Neural crest cell (in vitro differentiated cells): ENCODE measurements at places on chromosomes 6 and 20. TPM values are rescaled to one million over a fixed set of nuclear protein-coding genes. Genes with fewer than 3 reads are reported as not detected.
A peak's percentile ranks its signal among the peaks of the same experiment; 100 is the strongest.

GRCh38 chr6:135701426-135701825 lies 150.1 kb upstream of the PDE7B start:
- H3K27ac ChIP-seq = no peak overlapping the region

Gene LINC00237
- total RNA-seq = not detected in 2 replicates

- peaks cover 30% of the 10 kb centered on the region for H3K4me1 ChIP-seq
- H3K36me3 ChIP-seq = peaks cover 5% of the 10 kb centered on the region
- H3K27me3 ChIP-seq = no peaks in the 10 kb centered on the region
These were observed 797 bp downstream of the SMIM13 start for GRCh38 chr6:11094411-11094851.

Gene TGM3
- 0.23 and 0.43 TPM in 2 replicates for total RNA-seq

Gene GSTA2
- not detected in 2 replicates for total RNA-seq

GRCh38 chr20:57860576-57860975 lies 150.8 kb upstream of the PMEPA1 start:
- H3K4me3 ChIP-seq = no peak overlapping the region
- H3K36me3 ChIP-seq = no peaks in the 10 kb centered on the region
- no peak for DNase-seq
- H3K4me1 ChIP-seq = no peaks in the 10 kb centered on the region

Gene TRDN
- not detected in 2 replicates for total RNA-seq

- no peak for DNase-seq
- no peaks in the 10 kb centered on the region for H3K27me3 ChIP-seq
- no peak overlapping the region for H3K27ac ChIP-seq
- H3K36me3 ChIP-seq = no peaks in the 10 kb centered on the region
These were observed 41.5 kb upstream of the GFOD1 start for GRCh38 chr6:13528777-13529343.

GRCh38 chr6:166907373-166907841 lies 48.9 kb downstream of the RNASET2 start:
- no peaks in the 10 kb centered on the region for H3K36me3 ChIP-seq
- no peak for DNase-seq
- H3K4me1 ChIP-seq = peaks cover 33% of the 10 kb centered on the region
- H3K4me3 ChIP-seq = no peak overlapping the region

DNA sequence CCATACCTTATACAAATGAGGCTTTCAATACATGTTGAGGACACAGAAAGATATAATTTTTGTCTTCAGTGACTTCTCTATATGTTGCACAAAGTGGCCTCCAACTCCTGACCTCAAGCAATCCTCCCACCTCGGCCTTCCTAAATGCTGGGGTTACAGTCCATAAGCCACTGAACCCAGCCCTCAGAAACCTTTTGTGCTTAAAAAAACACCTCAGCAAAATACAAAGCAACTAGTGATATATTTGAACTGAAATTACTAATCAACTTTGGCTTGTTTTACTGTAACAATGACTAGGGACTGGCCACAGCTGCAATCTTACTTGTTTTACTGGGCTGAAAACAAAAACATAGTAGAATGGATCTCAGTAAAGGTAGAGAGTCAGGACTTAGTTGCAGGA lies 3.2 kb upstream of the ZNF184 start:
- H3K4me1 ChIP-seq = peaks cover 18% of the 10 kb centered on the region
- no peak for DNase-seq
- H3K27ac ChIP-seq = no peak overlapping the region
- H3K36me3 ChIP-seq = peaks cover 7% of the 10 kb centered on the region

Gene WDR27
- 102 and 103 TPM in 2 replicates for total RNA-seq

- H3K4me1 ChIP-seq = peaks cover 40% of the 10 kb centered on the region
- H3K36me3 ChIP-seq = no peaks in the 10 kb centered on the region
- DNase-seq = no peak
- peak overlapping the region; percentile 11 for H3K4me3 ChIP-seq
These were observed 3.1 kb upstream of the OSBPL2 start for GRCh38 chr20:62235001-62235776.

Gene MEI4
- total RNA-seq = 0.44 and 0.64 TPM in 2 replicates

DNA sequence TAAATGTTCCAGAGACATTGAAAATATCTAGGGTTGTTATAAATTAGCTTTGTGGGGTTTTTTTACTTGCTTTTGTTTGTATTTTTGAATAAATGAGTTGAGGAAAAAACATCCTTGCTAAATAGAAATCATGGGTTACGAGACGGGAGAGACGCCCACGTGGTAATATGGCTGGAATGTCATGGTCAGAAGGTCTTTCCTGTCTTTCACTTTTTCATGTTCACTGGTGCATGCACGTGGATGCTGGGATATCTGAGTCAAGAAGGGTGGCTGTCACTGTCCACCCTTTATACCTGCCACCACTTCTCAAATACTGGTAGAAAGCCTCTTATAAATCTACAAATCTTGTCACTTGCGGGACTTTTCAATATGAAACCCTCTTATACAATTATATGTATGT lies 258.7 kb upstream of the AGPAT4 start:
- no peak overlapping the region for H3K27ac ChIP-seq
- DNase-seq = no peak
- no peaks in the 10 kb centered on the region for H3K27me3 ChIP-seq
- peaks cover 15% of the 10 kb centered on the region for H3K4me1 ChIP-seq

- H3K4me1 ChIP-seq = no peaks in the 10 kb centered on the region
- no peak overlapping the region for H3K27ac ChIP-seq
- H3K4me3 ChIP-seq = no peak overlapping the region
- DNase-seq = no peak
- H3K27me3 ChIP-seq = peaks cover 5% of the 10 kb centered on the region
These were observed 55.4 kb downstream of the VEGFA start for GRCh38 chr6:43825187-43826115.

DNA sequence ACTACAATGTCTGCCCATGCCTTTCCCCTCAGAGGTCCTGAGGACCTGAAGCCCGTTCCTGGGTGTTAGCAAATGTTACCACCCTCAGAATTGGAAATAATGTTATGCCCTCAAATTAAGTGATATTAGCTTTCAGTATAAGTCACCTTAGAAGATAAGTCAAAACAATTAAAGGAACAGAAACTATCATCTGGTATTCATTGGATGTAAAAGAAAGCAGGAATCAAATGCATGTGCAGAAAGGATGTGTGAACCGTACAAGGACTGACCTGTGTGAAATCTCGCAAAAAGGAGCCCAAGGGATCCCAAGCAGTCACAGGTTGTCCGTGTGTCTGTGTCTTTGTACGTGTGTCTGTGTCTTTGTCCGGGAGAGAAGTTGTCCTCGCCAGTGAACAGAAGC lies 51.6 kb upstream of the TAB2 start:
- H3K27me3 ChIP-seq = no peaks in the 10 kb centered on the region
- H3K4me1 ChIP-seq = peaks cover 15% of the 10 kb centered on the region
- DNase-seq = no peak
- H3K36me3 ChIP-seq = no peaks in the 10 kb centered on the region
- no peak overlapping the region for H3K27ac ChIP-seq

Gene ZNF184
- total RNA-seq = 15.7 and 16.7 TPM in 2 replicates
